ENCODE measurements at places on chromosomes 7 and 10. TPM values are rescaled to one million over a fixed set of nuclear protein-coding genes. Genes with fewer than 3 reads are reported as not detected.

DNA sequence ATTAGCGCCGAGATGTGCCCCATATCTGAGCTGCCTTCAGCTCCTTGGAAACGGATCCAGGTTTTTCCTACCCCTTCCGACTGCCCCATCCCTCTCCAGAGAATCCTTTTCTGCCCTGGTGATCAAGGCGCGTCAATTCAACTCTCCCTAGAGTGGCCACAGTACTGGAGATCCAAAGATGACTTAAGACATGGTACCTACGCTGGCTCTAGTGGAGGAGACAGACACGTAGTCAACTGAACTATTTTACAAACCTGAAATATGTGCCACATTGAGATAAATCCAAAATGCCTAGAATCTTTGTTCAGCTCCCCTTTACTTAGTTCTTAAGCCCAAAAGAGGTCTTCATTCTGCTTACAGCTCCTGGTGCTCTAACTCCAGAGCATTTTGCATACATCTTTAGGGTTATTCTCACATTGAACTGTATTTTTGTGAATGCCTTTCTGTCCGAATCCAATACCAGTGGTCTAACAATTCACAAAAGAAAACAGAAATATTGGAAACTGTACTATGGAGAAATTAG lies 444 bp upstream of the TNPO3 start:
- DNase-seq: no peak

GRCh38 chr7:78752554-78752953 lies 700.9 kb downstream of the MAGI2 start:
- DNase-seq: no peak

GRCh38 chr7:26284995-26285632 lies 6.5 kb upstream of the SNX10 start:
- DNase-seq: no peak

DNA sequence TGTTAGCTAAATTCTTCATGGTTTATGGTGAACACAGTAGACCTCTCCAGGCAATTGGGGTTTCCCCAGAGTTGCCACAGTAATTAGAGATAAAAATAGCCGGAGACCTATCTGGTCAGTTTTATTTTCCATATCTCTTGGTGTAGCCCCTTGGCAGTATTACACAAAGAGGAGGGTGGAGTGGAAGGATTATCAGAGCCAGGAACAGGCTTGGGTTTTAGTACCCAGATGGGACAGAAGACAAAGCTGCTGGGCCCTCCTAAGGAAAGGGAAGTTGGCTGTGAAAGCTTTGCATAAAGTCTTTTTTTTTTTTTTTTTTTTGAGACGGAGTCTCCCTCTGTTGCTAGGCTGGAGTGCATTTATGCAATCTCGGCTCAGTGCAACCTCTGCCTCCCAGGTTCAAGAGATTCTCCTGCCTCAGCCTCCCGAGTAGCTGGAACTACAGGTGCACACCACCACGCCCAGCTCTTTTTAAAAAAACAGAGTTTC lies 9.7 kb downstream of the ZSCAN21 start:
- no peak for DNase-seq

- no peak for DNase-seq
These were observed 4.7 kb upstream of the ITPRIP start for GRCh38 chr10:104342941-104343411.

- DNase-seq: no peak
These were observed 21.8 kb downstream of the AUTS2 start for GRCh38 chr7:69620063-69620462.

GRCh38 chr7:30797176-30798040 lies 26.2 kb downstream of the MINDY4 start:
- no peak for DNase-seq

DNA sequence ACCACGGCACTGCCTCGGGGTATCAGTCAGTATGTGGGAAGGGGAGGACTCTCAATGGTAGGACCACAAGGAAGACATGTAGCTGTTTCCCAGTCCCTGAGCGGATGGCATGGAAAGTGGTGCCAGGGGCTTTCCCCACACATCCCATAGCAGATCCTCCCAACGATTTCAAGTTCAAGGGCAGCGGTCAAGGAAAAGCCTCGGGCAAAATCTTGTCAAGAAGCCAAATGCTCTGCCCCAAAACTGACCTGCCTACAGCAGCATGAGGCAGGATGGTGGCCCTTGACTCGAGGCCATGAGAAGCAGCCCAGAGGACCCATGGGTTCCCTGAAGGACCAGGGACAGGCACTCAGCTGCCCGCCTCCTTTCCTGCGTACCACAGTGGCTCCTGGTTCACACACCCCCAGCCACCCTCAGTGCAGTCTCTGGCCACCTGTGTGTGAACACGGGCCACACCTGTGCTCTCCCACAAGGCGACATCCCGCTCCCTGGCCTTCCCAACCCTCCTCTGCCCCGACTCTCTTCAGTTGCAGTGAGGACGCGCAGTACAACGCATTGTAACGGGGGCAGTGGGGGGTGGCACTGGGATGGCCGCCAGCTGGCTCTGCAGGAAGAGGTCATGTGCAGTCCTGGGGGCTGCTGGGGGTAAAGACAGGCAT lies 43.6 kb downstream of the CTBP2 start:
- DNase-seq: no peak

DNA sequence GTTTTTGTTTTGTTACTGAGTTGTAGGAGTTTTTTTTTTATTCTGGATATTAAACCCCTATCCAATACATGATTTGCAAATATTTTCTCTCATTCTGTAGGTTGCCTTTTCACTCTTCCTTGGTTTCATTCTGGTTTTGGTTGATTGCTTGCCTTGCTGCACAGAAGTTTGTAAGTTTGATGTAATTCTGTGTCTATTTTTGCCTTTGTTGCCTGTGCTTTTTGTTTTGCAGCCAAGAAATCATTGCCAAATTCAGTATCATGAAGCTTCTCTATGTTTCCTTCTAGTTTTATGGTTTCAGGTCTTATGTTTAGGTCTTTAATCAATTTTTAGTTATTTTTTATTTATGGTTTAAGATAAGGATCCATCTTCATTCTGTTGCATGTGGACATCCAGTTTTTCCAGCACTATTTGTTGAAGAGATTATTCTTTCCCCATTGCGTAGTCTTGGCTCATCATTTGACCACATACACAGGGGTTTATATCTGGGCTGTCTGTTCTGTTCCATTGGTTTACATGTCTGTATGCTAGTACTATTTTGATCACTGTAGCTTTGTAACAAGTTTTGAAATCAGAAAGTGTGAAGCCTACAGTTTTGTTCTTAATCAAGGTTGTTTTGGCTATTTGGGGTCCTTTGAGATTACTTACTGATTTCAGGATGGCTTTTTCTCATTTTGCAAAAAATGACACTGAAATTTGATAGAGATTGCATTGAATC lies 26.4 kb downstream of the BMPR1A start:
- no peak for DNase-seq

- DNase-seq: no peak
These were observed 6.8 kb downstream of the ARL5B start for GRCh38 chr10:18665815-18666558.

DNA sequence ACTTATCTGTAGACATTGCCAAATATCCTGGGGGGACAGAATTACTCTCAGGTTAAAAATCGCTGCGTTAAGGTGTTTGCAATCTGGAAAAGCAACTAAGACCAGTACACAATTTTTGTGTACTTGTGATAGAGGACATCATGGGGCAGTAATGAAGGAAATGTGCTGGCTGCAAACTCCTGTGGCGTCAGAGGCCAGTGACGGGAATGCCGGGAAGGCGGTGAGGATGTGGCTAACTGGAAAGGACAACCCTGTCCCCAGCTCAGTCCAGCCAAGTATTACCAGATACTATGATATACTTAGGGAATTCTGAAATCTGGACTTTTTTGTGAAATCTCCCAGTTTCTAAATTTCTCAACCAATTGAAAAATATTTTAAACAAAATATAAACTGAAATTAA lies 103.1 kb upstream of the NANOS1 start:
- DNase-seq: no peak

GRCh38 chr10:33129996-33130386 lies 172.0 kb upstream of the ITGB1 start:
- no peak for DNase-seq

GRCh38 chr7:18655912-18656311 lies 160.4 kb downstream of the HDAC9 start:
- no peak for DNase-seq

DNA sequence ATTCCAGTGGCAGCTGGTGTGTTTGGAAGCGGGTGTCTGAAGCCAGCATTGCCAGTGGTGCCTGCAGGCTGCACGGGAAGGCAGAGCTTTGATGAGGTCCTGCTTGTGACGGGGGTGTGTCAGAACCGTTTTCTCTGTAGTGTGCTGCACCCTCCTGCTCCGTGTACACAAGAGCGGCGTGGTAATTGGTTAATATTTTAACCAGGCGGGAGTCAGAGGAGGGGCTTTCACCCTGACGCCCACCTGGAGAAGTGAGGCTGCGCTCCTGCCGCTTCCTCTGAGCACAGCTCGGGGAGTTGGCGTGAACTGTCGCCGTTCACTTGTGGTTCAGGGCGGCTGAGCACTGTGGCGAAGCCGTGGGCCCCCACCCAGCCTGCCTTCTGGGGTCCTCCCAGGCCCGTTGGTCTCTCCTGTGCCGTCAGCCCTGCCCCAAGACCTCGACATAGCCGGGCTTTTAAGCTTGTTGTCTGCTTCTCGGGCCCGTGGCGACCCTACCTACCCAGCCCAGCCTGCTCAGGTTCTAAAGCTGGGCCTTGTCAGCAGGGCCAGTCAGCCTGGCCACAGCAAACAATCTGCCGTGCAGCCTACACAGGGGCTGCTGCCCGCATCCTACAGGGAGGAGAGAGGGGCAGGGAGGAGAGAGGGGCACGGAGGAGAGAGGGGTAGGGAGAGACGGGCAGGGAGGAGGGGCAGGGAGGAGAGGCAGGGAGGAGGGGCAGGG lies 11.6 kb downstream of the NKX6-2 start:
- no peak for DNase-seq

Gene PTF1A
- total RNA-seq: not detected

Gene RASA4B
- total RNA-seq: 2.3 TPM

Gene OR2A12
- total RNA-seq: not detected

Gene HGF
- not detected for total RNA-seq

Gene ARHGEF35
- total RNA-seq: 5.3 TPM

Gene CALY
- total RNA-seq: 1.5 TPM
